ENCODE measurements at places on chromosomes 1 and 21.

DNA sequence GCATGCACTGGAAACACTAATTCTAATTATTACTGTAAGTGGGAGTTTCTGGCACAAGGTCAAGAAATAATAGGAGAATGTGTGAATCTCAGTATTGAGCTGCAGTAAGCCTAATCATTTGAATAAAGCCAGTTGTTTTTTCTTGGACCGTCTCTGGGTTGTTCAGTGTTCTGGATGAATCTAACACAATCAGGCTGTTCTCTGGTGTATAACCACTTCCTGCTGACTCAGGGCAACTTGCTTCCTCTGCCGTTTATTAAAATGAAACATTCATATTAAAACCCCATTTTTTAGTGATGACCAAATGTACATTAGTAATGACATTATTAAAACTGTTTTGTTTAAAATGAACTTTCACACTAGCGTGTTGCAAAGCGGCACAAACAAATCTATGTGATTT, 273.1 kb upstream of the SNX7 start:
- DNase-seq, result peak; percentile 30

DNA sequence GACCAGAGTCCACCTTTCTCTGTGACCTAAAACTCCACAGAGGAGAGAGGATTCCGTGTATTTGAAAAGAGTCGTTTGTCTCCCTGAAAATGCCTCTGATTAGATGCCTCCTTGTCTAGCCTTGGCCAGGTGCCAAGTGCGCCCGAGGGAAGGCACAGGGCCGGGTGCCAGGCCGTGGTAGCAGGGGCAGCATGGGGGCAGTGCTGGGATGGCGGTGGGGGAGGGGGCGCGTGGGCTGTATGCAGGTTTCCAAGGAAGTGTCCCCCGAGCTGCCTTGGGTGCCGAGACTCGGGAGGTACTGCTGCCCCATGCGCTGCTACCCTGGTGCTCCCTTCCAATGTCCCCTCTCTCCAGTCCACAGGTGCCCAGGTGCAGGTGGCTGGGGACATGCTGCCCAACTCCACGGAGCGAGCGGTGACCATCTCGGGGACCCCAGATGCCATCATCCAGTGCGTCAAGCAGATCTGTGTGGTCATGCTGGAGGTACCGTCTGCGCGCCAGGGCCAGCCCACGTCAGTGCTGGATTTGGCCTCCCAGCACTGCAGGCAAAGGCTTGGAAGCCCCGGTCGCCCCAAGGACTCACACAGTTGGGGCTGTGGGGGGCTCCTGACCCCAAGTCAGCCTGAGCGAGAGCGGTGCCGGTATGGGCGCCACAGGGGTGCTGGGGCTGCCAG, 70.9 kb upstream of the COL6A1 start:
- DNase-seq, result no peak

- DNase-seq, result no peak
Observed at GRCh38 chr1:208235982-208236761, 8.0 kb downstream of the PLXNA2 start.

DNA sequence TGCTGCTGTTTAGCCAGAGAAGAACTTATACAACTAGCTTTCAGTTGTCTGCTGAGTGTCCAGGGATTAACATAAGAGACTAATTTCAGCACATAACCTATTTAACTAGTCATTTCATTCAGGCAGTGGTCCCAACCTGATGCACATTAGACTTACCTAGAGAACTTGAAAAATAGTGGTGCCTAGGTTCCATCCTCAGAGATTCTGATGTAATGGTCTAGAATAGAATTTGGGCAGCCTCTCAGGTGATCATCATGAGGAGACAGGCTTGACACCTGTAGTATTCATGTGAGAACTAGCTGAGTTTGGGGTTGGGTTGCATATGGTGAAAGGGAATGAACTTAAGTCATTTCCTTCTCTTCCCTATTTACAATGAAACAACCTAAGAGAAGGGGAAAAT, 24.8 kb downstream of the CNST start:
- DNase-seq, result no peak

DNA sequence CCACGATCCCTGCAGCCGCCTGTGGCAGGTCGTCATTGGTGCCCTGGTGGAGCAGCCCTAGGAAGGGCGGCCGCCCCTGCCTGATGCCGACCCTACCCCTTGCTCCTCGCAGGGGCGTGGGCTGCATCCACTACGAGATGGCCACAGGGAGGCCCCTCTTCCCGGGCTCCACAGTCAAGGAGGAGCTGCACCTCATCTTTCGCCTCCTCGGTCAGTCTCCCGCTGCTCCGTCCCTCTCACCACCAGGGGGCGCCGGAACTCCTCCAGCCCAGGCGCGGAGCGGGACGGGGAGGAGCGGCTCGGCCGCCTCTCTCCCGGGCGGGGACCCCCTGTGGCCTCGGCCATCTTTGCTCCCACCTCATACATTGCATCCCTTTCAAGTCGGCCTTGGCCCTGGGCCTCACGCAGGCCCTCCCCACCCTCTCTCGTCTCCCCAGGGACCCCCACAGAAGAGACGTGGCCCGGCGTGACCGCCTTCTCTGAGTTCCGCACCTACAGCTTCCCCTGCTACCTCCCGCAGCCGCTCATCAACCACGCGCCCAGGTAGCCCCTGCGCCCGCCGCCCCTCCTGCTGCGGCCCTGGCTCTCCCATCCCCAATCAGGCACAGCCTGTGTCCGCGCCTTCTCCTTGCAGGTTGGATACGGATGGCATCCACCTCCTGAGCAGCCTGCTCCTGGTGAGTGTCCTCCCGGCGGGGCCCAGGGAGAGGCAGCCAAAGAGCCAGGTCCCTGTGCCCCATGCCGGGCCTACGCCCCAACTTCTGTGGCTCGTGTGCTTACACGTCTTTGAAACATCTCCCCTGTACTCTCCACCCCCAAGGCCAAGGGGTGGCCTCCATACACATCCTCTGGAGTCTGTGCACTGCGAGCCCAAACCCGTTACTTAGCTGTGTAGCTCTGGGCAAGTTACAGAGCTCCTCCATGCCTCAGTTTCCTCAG, 24.7 kb downstream of the CDK18 start:
- peak; percentile 69 for DNase-seq

DNA sequence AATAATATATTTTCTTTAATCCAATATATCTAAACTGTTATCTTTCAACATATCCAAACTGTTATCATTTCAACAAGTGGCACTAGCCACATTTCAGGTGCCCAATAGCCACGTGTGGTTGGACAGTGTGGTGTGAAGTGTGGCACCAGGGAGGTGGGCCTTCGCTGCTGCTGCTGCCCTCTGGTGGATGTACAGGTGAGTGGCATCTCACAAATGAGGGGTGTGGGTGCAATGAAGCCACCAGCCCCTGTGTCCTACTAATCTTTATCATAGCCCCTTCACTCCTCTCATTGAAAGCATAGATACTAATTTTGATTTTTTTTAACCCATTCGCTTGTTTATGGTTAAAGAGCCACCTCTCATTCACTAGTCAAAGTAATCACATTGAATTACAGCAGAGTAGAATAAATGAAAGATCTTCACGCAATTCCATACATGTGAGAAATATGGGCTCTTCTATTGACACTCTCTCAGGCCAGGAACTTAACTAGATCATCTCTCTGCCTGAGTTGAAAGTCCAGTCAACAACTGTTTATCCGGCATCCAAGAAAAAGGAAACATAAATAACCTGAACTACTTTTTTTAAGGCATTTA, 499.2 kb downstream of the OMA1 start:
- DNase-seq, result no peak
